ENCODE measurements at places on chromosomes 3 and 15. TPM values are rescaled to one million over a fixed set of nuclear protein-coding genes. Genes with fewer than 3 reads are reported as not detected.

GRCh38 chr3:42764561-42765295 is 8.3 kb downstream of the CCDC13 start:
- DNase-seq, result no peak

GRCh38 chr3:152556731-152557254 is 278.1 kb upstream of the P2RY1 start:
- peak; percentile 92 for DNase-seq

- DNase-seq, result no peak
These were observed 29.4 kb downstream of the EEFSEC start for GRCh38 chr3:128182656-128183055.

Gene SPTSSB
- 0.04 TPM for total RNA-seq

DNA sequence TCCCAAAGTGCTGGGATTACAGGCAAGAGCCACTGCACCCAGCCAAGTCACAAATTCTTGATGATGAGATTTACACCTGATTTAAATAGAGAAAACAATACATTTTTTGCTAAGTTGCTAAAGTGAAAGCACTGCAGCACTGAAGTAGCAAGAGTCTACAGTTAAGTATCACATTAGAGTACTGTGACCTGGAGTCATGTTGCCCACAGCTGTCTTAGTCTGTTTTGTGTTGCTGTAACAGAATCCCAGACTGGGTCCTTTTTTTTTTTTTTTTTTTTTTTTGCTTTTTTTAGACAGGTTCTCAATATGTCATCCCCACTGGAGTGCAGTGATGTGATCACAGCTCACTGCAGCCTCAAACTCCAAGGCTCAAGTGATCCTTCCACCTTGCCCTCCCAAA is 23.2 kb upstream of the GNB4 start:
- DNase-seq, result peak; percentile 56

Gene C3orf22
- 0.04 TPM for total RNA-seq

Gene CCDC14
- 46.1 TPM for total RNA-seq
